ENCODE measurements at places on chromosomes 13 and 19. TPM values are rescaled to one million over a fixed set of nuclear protein-coding genes. Genes with fewer than 3 reads are reported as not detected.

The ZNF442 gene
- total RNA-seq = 0.81 TPM

The C19orf67 gene
- 0.50 TPM for total RNA-seq

DNA sequence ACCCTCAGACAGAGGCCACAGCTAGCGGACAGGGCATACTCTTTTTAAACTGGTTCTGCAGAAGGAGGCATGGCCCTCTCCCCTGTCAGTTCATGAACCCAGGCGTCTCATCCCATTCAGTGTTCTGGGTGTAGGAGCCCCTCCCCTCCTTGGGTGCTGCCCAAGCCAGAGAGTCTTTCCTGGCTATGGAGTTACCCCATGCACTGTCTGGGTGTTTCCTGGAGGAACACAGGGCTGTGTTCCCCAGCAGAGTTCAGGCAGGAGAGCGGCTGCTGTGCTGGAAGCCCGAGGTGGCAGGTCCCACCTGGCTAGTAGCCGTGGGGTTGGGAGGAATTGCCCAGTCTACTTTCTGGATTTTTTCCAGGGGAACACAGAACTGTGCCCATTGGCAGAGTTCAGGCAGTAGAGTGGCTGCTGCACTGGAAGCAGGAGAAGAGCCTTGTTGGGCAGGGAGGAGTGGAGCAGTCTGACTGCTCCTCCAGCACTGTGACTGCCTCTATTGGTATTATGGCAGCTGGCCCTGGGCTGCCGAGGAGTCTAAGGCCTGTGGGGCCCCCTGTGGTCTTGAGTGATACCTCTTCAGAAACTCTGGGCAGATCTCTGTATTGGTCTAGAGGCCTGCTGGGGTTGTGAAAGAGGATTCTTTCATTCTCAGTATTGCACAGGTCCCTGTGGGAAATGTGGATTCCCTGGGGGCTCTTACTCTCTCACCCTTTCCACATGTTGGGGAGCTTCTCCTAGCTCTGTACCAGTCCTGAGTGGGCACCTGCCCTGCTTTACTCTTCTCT is 168.3 kb downstream of the PCDH20 start:
- ATAC-seq = no peak

- no peak for ATAC-seq
These were observed 17.9 kb downstream of the DNM2 start for GRCh38 chr19:10735741-10736140.

GRCh38 chr19:38023671-38024541 is 116.9 kb downstream of the SIPA1L3 start:
- ATAC-seq = no peak

- ATAC-seq = no peak
These were observed 118.0 kb downstream of the KL start for GRCh38 chr13:33134213-33134612.

- no peak for ATAC-seq
These were observed 13.3 kb downstream of the FBN3 start for GRCh38 chr19:8135946-8136618.
